ENCODE measurements at places on chromosomes 6 and 20. TPM values are rescaled to one million over a fixed set of nuclear protein-coding genes. Genes with fewer than 3 reads are reported as not detected.

DNA sequence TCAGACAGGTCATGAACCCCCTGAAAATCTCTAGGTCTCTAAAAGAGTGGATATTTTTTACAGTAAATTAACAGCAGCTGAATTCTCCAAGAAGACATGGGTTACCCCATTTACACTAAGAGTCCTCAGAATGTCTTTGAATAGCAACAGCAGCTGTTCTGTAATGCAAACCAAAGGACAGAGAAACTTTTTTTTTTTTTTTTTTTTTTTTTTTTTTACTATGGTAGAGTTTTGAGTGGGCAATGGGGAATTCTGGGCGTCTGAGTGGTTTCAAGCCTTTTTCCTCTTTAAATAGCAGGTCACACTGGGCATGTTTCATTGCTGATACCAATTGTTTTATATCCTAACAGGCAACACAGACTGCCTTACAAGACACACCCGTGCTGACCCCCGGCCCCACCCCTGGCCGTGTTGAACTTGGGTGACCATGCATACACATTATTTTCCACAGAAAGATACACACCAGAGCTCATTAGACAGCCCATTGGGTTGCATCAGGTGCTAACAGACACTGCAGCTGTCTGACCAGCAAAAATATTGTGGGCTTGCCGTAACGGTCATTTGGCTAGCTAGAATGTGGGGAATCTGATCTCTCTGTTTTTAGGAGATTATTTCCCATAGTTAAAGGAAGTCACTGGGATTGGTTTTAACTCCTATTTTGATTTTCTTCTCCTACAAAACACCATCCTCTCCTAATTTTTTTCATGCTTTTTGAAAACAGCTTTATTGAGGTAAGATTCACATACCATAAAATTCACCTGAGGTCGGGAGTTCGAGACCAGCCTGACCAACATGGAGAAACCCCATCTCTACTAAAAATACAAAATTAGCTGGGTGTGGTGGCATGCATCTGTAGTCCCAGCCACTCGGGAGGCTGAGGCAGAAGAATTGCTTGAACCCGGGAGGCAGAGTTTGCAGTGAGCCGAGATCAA lies 26.7 kb upstream of the IRF4 start:
- no peak overlapping the region for H3K4me3 ChIP-seq
- no peaks in the 10 kb centered on the region for H3K36me3 ChIP-seq
- H3K4me1 ChIP-seq, result no peaks in the 10 kb centered on the region
- peaks cover 2% of the 10 kb centered on the region for H3K27me3 ChIP-seq

GRCh38 chr20:3927486-3928291 lies 38.5 kb downstream of the PANK2 start:
- H3K27me3 ChIP-seq, result no peaks in the 10 kb centered on the region
- peak overlapping the region; percentile 5 for H3K27ac ChIP-seq
- no peak overlapping the region for H3K4me3 ChIP-seq
- peaks cover 24% of the 10 kb centered on the region for H3K4me1 ChIP-seq

The LRRC73 gene
- total RNA-seq, result 1.5 TPM

DNA sequence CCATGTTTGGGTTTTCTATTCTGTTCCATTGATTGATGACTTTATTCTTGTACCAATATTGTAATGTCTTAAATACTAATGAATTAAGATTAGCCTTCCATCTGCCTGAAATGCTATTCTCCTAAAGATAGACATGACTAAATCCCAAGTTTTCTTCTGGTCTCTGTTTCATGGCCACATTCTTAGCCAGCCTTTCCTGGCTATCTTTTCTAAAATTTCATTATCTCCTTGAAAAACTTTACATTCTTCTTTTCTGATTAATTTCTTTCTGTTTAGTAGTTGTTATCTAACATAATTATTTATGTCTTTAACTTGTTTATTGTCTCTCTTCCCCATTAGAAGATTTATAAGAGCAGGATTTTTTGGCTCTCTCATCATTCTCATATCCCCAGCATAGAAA lies 4.4 kb upstream of the PRIM2 start:
- no peaks in the 10 kb centered on the region for H3K27me3 ChIP-seq
- no peak for DNase-seq
- H3K27ac ChIP-seq, result no peak overlapping the region
- H3K4me3 ChIP-seq, result no peak overlapping the region
- no peaks in the 10 kb centered on the region for H3K4me1 ChIP-seq

DNA sequence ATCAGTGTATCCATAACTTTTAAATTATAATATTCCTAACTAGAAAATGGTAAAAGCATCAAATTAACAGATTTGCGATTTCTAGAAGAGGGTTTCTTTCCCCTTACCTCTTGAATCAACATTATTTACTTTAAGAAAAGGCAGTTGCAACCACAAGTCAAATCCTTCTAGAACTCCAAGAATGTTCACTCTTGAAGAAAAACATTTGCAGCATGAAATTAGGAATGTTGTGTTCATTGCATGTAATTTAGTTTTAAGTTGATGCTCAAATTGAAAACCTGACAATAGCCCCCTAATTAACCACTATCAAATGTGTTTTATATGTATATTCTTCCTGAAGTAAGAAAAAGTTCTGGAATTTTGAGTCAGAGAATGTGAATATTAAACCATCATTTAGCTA lies 2.3 kb upstream of the REV3L start:
- H3K27me3 ChIP-seq, result no peaks in the 10 kb centered on the region
- H3K4me3 ChIP-seq, result no peak overlapping the region

DNA sequence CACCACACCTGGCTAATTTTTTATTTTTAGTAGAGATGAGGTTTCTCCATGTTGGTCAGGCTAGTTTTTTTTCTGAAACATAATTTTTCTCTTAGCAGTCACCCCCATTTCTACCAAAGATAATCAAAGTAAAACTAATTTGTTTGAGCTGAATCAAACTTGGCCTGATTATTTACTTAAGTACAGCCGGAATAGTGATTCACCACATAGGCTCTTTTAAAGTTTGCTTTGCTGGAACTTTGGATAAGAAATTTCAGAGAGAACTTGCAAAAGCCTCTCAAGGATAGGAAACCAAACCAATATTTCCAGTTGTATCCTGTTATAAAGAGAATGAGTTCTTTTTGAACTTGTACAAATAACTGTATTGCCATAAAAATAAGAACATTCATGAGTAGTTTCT lies 105.0 kb upstream of the SYNCRIP start:
- DNase-seq, result no peak
- no peak overlapping the region for H3K27ac ChIP-seq

DNA sequence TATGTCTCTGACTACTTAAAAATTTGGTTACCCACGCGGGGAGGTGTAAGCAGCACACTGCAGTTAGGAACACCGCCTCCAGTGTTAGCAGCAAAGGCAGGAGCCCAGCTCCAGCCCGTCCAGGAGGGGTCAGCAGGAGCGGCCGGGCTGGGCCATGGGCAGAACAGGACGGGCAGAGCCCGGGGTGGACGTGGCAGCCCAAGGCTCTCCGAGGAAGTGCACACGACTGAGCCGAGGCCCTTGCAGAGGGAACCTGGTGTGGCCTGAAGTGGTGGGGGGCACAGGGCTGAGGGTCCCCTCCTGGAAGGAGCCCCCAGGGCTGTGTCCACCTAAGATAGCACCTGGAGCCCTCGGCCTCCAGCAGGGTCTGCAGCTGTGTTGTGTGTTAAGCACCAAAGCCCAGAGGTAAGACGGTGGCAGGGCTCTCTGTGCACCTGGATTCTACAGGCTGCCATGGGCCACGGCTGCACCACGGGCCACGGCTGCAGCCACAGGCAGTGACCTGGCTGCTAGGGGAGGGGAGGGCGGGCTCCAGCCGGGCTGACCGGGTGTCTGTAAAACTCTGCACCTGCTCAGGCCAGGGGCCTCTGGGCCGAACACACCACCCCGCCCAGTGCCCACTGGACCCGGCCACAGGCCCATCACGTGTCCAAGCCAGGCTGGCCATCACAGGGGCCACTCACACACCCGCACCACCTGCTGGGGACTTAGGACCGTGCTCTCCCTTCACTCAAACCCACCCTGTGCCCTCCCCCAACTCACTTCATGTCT lies 6.6 kb downstream of the SLC2A4RG start:
- H3K4me3 ChIP-seq, result no peak overlapping the region
- no peaks in the 10 kb centered on the region for H3K27me3 ChIP-seq
- H3K36me3 ChIP-seq, result no peaks in the 10 kb centered on the region
- no peak overlapping the region for H3K27ac ChIP-seq
- DNase-seq, result peak; percentile 70

DNA sequence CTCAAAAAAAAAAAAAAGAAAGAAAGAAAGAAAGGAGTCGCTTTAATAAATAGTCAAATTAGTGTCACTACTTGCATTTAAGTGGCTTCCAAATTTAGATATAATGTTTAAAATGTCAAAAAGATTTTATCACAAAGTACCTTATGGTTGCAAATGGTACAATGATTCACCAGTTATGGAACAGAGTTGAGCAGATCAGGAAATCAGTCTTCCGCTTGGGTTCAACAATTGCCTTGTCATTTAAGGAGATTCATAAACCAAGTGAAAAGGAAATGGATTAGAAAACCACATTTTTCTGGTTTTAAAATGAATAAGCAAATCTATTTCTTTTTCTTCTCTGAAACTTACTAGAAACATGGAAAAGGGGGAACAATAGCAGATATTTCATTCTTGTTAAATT lies 94.8 kb upstream of the PTPRT start:
- no peak overlapping the region for H3K4me3 ChIP-seq
- no peaks in the 10 kb centered on the region for H3K36me3 ChIP-seq
- H3K27ac ChIP-seq, result no peak overlapping the region
- no peaks in the 10 kb centered on the region for H3K4me1 ChIP-seq
- no peak for DNase-seq

GRCh38 chr20:57473246-57474048 lies 51.5 kb downstream of the CTCFL start:
- H3K4me1 ChIP-seq, result no peaks in the 10 kb centered on the region
- DNase-seq, result peak; percentile 49
- no peaks in the 10 kb centered on the region for H3K27me3 ChIP-seq
- H3K36me3 ChIP-seq, result no peaks in the 10 kb centered on the region
- no peak overlapping the region for H3K27ac ChIP-seq
- no peak overlapping the region for H3K4me3 ChIP-seq

DNA sequence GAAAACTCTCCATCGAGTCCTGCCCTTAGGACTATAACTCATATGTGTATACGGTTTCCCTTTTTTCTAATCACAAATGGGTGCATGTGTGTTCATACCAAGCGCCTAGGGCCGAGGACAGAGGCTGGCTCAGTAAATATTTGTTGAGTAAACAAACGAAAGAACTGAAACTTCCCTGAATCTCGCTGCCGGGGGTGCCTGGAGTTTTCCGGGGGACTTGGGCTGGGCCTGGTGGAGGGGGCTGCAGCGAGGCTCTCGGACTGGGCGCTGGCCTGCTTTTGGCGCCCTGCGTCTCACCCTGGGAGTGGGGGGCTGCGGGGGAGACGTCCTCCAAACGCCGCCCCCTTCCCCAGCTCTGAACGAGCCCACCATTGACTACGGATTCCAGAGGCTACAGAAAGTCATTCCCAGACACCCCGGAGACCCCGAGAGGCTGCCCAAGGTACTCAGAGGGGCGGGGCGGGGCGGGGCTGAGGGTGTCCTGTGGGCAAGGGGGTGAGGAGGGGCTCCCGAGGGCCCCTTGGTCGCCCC lies 49.0 kb downstream of the CPXM1 start:
- H3K4me3 ChIP-seq, result no peak overlapping the region
- H3K27me3 ChIP-seq, result peaks cover 18% of the 10 kb centered on the region
- H3K4me1 ChIP-seq, result peaks cover 4% of the 10 kb centered on the region

DNA sequence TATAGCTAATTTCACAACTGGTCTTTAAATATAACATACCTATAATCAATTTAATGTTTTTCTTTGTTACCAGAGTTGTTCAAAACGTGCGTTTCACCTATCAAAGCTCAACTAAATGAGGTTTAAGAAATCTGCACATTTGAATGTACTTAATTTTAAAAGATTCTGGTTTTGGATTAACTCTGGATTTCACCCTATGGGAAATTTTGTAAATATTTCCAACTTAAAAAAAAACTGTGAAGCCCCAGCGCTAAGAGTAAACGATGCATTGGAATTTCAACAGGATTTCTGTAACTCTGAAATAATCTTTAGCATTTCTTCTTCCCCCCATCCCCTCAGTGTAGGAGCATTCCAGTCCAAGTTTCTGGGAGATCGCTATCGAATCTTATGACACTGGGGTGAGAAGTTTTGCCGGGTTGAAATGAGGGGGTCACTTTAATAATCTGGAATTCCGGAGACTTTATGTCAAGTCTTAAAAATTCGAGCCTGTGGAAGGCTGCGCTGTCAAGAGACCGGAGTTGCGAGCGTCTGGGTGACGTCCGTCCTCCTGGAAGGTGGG lies 643 bp upstream of the MAP3K4 start:
- no peaks in the 10 kb centered on the region for H3K27me3 ChIP-seq
- no peak for DNase-seq
- H3K27ac ChIP-seq, result peak overlapping the region; percentile 92

DNA sequence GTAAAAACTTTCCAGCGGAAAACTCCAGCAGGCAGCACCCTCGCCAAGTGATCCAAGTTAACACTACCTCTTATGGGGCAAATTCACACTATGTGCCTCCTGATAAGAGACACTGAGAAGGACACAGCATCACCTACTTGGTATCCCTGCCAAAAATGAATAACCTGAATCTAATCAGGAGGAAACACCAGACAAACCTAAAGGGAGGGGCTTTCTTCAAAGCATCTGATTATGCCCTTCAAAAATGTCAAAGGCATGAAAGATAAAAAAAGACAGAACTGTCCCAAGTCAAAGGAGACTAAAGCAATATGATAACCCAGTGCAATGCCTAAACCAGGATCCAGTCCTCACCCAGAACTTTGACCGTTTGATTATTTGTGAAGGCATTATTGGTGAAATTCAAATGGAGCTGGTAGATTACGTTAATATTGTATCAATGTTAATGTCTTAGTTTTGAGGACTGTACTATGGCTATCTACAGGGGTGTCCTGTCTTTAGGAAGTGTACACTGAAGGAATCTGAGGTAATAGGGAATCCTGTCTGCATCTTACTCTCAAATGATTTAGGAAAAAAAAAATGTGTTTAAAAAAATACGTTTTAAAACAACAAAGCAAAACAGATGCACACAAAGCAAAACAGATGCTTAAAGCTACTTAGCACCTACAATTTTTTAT lies 8.3 kb downstream of the TBC1D7 start:
- H3K4me1 ChIP-seq, result peaks cover 11% of the 10 kb centered on the region
- DNase-seq, result no peak
- H3K27me3 ChIP-seq, result no peaks in the 10 kb centered on the region

DNA sequence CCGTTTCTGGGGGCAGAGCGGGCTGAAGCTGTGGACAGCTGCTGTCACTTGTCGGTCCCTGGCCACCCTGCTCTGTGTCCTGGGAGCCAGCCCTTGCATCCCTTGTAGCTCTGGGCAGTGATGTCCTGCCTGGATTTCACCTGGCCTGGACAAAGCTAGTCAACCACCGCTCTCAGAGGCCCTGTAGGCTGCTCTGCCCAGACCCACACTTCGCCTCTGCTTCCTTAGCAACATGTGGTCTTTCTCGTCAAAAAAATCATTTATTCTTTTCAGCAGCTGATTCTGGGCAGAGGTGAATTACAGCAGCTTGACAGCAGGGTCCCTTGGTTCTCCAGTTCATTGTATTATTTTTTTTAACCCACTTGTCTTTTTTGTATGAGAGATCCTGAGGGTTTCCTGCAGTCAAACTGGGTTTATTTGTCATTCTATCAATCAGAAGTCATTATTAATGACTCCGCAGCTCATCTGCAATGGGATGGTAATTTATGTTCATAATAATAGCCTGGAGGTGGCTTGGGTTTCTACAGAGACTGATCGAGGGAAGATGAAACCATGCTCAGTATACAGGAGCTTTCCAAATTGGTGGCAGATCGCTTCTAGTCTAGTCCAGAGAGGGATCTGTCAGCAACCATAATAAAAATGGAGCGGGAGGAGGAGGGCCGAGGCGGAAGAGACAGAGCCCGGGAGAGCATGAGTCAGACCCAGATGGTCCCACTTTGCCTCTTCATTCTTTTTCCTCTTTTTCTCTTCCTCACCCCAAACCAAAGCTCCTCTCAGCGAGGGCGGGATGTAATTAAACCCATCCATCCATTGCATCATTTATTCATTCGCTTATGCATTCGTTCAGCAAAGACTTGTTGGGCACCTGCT lies 22.4 kb downstream of the EDN3 start:
- H3K4me1 ChIP-seq, result no peaks in the 10 kb centered on the region
- H3K36me3 ChIP-seq, result no peaks in the 10 kb centered on the region
- DNase-seq, result no peak
- H3K4me3 ChIP-seq, result no peak overlapping the region

The CRISP2 gene
- total RNA-seq, result not detected
